Stimulated activated CD8-positive, alpha-beta memory T cell treated with anti-CD3 and anti-CD28 coated beads, Interleukin-2, amount 100 ng/mL, for 48 hours (primary cell): ENCODE measurements at places on chromosomes 3 and 15.

GRCh38 chr3:146200461-146201220, 39.7 kb upstream of the PLOD2 start:
- no peak for DNase-seq

- DNase-seq, result no peak
Observed at GRCh38 chr3:59450437-59450836, 400.6 kb upstream of the CFAP20DC start.

DNA sequence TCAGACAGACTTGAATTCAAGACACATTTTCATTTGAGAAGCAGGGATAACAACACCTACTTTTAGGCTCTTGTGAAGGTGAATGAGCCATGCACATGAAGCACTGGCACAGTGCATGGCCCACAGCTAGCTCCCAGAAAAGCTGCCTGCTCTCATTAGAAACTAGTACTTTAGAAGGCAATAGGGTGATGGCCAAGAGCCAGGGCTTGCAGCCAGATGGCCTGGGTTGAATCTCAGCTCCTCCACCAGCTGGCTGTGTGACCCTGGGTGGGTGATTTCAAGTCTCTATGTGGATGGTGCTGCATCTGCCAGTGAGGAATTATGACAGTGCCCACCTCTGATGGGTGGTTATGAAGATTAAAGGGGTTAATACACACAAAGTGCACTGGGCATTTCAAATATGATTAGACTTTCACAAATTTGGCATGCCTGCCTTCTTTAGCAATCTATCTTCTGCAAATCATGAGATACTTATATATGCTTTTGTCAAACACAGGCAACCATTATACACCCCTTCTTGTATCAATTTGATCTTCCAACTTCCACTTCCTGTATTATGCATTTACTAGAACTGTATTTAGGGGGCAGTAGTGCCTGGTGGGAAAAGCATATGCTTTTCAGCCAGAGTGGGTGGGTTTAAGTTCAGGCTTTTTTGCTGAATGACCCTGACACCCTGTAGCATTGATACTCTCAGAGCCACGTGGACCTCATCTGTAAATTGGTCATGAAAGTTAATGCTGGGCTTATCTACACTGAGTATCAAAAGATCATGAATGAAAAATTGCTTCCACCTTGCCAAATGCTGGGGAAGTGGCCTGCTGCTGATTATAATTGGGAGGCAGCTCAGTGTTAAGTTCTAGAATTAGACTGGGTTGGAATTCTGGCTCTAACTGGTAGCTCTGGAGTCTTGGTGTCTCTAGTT, 34.7 kb upstream of the RBP1 start:
- DNase-seq, result no peak

- no peak for DNase-seq
Observed at GRCh38 chr3:67713764-67714469, 59.5 kb upstream of the SUCLG2 start.

DNA sequence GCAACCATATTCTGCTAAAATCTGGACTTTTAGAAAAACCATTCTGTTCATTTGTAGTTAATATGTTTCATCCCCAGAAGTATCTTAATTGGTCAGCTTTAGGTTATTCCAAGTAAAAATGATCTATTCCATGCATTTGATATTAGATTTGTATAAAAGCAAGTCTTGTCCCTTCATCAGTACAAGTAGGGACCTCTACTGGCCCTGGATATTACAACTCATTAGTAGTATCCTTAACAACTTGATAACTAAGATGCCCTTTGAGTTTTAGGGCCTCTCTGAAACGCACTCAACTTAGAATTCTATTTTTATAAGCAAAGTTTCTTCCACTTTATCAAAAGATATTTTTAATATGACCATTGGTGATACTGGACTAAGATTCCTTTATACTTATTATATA, 25.3 kb upstream of the SELENOT start:
- DNase-seq, result no peak

GRCh38 chr15:37076543-37076942, 23.8 kb downstream of the MEIS2 start:
- no peak for DNase-seq

GRCh38 chr15:83092309-83092976, 15.0 kb upstream of the TM6SF1 start:
- no peak for DNase-seq

DNA sequence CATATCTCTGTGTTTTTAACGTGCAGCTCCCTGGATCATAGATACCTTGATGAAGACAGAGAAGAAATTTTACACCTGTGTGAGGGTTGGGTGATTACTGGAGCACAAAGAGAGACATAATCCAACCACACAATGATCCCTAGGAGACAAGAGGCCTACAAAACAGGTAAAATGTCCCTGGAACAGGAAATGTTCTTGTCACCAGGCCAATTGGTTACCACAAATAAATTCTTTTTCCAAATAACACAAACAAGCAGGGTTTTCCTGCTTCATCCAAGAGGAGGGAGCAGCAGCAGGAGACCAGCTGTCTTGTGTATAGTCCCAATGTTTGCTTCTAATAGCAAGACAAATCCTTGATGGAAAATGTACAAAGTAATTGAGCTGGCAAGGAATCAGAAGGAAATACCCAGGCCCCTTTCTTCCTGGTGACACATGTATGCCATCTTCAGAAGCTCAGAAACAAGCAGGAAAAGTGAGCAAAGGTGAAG, 1.4 kb downstream of the MGLL start:
- no peak for DNase-seq

GRCh38 chr15:86273309-86273708, 193.6 kb downstream of the AGBL1 start:
- no peak for DNase-seq

DNA sequence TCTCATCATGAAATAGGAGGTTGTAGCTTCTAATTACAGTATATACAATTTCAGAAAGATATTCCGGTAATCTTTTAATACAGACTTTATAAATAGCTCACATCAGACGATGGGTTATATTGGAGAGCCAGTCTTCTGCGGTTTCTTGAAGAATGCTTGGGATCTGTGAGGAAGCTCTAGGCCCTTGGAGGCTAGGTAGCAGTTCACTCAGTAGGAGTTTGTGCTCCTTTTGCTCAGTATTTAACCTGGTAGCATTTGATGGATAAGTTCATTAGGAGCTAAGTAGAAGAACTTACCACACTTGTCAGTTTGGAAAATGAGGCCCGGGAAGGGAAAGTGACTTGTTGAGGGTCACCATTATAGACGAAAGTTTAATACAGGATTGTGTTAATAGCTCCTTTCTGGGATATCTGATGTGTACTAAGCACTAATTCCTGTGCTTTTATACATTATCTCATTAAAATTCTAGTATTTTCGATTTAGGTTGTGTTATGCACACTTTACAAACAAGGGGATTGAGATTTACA, 2.8 kb downstream of the FNDC3B start:
- no peak for DNase-seq

- DNase-seq, result no peak
Observed at GRCh38 chr15:67085237-67085817, 19.9 kb downstream of the SMAD3 start.

DNA sequence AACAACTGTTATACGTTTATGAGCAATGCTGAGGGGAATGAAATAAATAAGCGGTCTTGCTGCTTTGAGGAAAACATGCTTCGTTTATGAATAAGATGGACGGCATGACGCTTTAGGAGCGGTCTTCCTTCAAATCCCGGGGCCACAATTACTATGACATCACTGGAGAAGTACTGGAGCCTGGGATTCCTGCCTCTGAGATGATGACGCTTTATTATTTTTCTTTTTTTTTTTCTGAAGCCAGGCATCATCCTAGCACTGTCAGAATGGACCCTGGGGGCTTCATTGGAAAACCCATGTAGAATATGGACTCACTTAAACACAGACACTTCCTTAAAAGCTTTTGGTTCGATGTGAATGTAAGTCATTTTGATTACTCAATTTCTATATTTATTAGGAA, 52.5 kb upstream of the FOXP1 start:
- no peak for DNase-seq

DNA sequence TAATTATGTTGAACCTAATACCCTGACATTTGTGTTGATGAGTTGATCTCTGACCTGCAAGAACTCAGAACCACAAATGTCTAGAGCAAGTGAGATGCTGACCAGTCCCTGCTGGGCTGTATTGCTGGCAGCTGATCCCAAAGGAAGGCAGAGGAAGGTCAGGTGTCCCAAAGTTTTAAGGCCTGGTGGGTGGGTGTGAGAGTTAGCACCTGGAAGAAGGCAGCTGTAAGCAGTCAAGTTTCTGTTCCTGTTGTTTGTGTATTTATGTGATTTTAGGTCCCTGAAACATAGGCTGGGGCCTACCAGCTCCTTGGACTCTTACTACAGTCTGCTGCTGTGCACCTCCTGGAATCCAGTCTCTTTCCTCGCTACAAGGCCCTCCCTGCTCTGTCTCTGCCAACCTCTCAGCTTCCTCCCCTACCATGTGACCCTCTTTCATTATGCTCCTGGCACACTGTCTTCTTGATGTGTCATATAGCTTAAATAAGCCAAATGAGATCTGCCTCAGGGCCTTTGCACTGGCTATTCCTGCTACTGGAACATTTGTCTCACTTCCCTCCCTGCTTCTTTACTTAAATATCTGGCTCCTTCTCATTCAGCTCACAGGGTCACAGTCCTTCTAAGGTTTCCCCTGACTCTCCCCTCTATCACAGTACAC, 31.0 kb upstream of the ATOSA start:
- DNase-seq, result no peak

DNA sequence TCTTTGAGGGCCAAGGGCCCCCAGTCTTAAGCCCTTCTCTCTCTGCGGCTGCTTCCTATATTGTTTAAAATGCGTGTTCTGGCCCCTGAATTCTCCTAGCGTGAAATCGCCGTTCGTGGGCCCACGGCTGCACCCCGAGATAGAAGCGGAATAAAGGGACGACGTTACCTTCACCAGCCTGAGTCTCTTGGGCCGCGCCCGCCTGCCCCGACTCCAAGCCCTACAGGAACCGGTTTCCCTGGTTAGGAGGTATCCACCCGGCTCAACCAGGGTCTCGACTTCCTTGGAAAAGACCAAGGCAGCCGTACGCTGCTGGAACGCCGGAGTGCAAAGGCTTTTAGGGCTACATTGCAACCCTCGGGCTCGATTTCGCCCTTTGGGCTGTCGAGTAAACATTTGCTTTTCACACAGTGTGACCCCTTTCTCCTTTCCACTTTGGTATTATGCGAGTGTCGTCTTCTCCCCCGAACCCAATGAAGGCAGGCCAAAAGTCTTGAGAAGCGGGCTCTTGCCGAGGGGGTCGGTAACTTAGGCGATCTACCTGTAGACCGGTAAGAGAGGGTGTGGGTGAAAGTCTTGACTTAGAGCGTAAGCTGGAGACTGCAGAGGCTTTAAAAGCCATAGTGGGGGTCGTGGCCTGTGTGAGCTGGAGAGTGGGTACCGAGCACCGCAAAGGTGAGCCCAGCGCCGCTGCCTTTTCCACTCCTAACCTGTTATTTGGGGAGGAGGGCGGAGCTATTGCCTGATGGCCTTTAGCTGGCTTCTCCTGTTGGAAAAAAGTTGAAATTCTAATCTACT, 2.0 kb downstream of the TRIM71 start:
- no peak for DNase-seq

DNA sequence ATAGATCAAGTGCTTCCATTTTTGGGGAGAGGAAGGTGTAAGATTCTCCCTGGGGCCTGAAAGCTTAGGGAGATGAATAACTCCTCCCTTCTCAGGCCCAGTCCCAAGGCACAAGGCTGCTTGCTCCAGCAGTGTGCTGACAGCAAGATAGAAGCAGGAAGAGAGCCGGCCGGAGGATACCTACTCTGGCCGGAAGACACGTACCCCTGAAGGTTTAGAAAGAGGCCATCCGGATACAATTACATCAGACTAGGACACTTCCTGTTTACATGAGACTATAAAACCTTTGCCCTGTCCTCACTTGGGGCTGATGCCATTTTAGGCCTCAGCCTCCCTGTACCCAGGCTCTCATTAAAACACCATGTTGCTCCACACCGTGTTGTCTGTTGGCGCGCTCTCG, 329.9 kb downstream of the SV2B start:
- no peak for DNase-seq

- DNase-seq, result no peak
Observed at GRCh38 chr3:16728770-16729745, 123.8 kb upstream of the DAZL start.

- DNase-seq, result no peak
Observed at GRCh38 chr3:36447061-36447460, 66.8 kb downstream of the STAC start.

DNA sequence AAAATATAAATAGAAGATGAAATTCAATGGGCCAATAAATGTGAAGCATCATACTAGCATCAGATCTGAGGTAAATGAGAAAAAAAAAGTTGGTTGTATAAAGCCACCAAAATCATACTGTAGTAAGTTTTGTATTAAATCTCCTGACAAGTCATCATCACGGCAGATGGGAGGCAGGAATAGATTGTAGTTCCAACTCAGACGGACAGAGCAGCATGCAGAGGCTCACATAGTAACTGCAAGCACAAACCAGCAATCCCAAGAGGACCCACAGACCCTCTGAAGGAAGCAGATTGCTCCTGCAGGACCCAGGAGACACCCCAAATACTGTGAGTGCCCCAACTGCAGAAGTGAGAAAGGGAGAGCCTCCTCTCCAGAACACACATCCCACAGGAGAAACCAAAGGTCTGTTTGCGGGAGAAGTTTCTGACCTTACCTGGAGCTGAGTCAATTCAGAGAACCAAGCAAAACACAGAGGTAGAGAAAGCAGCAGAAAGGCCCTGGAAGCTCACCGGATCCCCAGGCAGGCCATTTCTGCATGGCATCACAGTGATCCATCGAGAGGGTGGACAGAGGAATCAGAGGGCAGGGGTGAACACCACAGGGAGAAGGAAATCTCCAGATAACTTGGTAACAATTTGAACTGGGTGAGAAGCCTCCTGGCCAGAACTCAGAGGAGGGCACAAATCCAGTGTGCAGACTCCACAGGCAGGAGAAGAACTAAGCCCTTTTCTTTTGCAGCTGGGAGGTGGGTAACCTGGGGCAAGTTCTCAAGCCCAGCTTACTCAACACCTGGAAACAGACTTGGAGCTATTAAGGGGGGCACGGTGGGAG, 141.6 kb upstream of the ARHGEF26 start:
- no peak for DNase-seq

- DNase-seq, result no peak
Observed at GRCh38 chr15:54540721-54541120, 562.5 kb downstream of the UNC13C start.

- DNase-seq, result no peak
Observed at GRCh38 chr3:14512942-14513327, 27.2 kb downstream of the GRIP2 start.

DNA sequence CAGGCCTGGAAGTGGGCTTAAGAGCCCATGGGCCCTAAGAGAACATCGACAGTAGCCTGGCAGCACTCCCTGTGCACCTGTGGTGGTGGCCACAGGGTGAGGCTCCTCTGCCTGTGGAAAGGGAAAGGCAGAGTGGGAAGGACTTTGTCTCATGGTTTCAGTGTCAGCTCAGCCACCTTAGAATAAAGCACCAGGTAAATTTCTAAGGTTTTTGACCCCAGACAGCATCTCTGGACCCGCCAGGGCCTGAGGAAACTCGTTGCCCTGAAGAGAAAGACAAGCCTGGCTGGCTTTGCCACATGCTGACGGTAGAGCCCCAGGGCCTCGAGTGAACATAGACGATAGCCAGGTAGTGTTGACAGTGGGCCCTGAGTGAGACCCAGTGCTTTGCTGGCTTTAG, 22.1 kb downstream of the GOLGA6A start:
- no peak for DNase-seq

GRCh38 chr3:70861855-70862254, 549.4 kb upstream of the MDFIC2 start:
- no peak for DNase-seq
